ENCODE measurements at places on chromosomes 1 and 21.

GRCh38 chr1:162908780-162909179, 47.8 kb upstream of the CCDC190 start:
- DNase-seq = no peak

- DNase-seq = no peak
Measured at GRCh38 chr1:16143566-16144324, 12.1 kb downstream of the EPHA2 start.

- DNase-seq = no peak
Measured at GRCh38 chr1:231699784-231700183, 73.2 kb downstream of the DISC1 start.

GRCh38 chr1:234978397-234979295, 150.0 kb downstream of the TOMM20 start:
- peak; percentile 32 for DNase-seq

- DNase-seq = no peak
Measured at GRCh38 chr21:19950347-19950746, 1047.9 kb upstream of the NCAM2 start.

DNA sequence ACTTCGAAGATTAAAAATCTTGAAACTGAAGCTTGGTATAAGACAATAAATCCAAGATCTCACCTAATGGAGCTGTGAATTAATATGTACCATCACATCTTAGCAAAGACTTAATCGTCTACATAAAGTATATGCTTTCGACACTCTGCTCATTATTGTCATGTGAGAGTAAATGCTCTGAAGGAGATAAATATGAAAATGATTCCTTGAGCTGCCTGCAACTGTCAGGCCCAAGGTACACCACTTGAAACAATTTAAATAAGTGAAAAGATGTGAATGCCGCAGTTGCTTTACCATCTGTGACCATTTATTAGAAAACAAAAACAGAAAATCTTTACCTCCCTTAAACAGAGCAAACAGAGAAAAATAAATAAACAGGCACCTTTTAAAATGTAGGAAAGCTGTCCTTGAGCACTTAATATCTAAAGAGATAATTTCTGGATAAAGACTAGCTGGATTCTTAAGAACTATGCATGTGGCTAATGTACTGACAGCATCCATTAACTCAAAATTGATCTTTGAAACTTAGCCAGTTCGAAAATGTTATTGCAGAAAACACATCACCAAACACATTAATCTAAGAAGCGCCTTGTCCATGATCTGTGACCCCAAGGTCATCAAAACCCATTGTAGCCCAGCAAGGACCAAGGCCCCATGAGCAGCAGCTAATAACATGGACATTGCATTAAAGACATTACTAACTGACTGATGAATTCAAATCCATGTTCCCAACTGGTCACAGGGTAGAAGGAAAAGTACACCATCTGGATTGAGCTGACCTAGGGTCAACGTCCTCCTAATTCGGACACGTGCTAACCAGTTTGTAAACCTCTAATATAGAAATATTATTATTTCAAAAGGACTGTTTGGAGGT, 18.3 kb upstream of the KRTAP7-1 start:
- DNase-seq = no peak

GRCh38 chr1:245860657-245861544, 646.2 kb downstream of the SMYD3 start:
- DNase-seq = no peak

GRCh38 chr1:186605762-186606350, 74.4 kb downstream of the PTGS2 start:
- no peak for DNase-seq

- no peak for DNase-seq
Measured at GRCh38 chr1:165376041-165376810, 19.7 kb upstream of the LMX1A start.

DNA sequence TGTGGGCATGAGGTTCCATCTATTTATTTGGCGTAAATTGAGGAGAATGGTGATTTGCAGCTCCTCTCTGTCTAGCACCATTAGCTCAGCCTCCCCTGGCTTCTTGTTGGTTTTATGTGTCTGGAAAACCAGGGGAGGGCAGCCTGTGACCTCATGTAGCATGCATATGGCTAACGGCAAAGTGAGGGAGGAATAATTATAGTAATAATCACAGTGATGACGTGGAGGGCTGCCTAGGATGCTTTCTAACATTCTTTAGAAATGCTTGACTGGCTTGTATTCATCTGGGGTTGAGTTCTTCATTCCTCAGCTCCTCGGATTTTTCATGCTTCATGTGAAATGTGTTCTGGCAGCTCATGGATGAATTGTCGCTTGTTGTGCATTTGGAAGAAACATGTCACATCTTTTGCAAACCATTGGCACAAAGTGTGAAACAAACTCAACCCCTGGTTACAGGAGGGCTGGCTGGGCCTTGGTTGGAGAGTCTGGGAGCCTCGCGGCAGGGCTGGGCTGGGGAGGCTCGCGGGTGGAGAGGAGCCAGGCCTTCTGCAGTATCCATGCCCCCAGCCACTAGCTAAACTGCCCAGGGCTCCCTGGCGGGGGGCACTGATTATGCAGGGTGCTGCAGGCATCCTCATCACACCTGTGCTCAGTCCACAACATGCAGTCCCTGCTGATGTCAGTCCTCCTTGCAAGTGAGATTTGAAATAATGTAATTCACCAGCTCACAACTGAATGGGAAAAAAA, 149.6 kb downstream of the DISC1 start:
- no peak for DNase-seq

DNA sequence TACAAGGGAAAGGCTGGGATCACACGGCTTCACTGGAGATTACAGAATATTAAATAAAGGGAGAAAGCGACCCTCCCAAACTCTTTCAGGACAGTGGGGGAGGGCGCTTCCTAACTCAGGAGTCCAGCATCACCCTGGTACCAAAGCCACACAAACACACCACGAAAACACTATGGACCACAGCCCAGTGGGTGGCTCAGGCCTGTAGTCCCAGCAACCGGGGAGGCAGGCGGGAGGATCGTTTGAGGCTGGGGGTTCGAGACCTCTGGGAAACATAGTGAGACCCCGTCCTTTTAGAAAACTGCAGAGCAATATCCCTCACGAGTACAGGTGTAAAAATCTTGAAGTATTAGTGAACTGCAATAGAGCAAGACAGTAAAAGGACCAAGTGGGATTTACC, 16.0 kb downstream of the TRIM11 start:
- DNase-seq = peak; percentile 34

- no peak for DNase-seq
Measured at GRCh38 chr1:38533772-38534472, 325.6 kb downstream of the RRAGC start.

GRCh38 chr1:206674745-206675175, 9.9 kb upstream of the MAPKAPK2 start:
- no peak for DNase-seq

GRCh38 chr1:20663365-20663764, 2.2 kb upstream of the DDOST start:
- DNase-seq = no peak

DNA sequence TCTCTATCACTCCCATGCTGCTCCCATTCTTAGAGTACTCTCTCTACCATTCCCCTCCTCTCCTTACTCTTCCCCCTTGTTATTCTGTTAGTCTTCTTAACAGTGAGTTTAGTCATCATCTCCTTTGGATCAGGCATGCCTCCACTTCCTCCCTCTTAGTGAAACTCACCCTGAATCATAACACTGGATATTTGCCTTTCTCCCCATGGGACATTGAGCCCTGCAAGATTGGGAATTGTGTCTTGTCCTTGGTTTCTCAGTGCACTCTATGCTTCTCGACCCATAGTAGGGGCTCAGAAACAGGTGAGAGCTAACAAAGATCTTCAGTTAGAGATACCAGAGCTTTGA, 68.3 kb upstream of the GCLM start:
- no peak for DNase-seq
